ENCODE measurements at places on chromosomes 13 and 19.

DNA sequence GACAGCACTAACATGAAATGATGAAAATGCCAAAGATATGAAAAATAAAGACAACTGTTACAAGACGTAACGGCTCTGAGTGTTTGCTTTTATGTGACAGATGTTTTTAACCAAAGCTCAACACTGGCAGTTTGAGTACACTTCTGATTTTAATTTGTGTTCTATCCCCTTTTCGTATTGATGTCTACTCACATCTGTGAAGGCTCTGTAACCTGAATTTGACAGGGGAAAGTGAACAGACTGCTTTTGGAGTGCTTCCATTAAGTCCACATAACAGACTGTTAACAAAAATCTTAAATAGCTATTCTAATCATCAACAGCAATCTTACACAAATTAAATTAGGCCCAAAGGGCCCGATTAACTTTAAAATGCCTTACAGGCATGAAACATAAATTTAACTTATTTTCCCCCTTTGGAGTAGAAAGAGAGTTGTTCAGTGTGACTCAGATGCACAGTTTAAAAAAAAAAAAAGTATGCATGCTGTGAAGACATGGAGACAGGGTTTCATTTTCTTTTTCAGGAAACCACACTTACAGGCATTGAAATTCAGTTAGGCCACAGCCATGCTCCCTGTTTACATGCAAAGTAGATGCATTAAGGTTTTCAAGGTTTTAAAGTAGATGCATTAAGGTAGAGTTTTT is 16.3 kb upstream of the RNASEH2B start:
- DNase-seq = no peak

GRCh38 chr19:35774274-35775045 is 904 bp upstream of the ARHGAP33 start:
- no peak for DNase-seq

DNA sequence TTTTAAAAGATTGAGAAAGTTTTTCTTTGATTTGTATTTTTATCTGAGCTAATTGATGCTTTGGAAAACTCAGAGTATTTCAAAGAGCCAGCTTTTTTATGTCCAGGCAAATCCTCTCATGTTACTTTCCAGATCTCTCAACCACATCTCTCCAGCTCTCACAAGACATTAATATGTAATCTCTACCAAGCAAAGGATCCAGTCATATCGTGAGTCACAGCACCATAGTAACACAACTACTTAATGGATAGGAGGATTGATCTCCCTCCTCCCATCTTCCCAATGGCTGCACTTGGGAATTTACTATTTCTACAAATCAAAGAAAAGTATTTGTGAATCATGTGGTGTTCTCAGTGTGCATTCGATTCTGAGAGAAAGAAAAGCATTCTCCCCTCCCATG is 63.3 kb downstream of the POU4F1 start:
- DNase-seq = no peak

DNA sequence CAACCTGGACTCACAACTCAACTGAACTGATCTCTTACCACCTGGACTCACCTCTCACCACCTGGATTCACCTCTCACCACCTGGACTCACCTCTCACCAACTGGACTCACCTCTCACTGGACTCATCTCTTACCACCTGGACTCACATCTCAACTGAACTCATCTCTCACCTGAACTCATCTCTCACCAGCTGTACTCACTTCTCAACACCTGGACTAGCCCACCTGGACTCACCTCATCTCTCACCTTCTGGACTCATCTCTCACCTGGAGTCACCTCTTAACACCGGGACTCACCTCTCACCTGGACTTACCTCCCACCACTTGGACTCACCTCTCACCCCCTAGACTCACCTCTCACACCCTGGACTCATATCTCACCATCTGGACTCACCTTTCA is 7.3 kb upstream of the CASP14 start:
- no peak for DNase-seq

GRCh38 chr13:19910336-19911072 is 47.1 kb upstream of the ZMYM5 start:
- no peak for DNase-seq

- no peak for DNase-seq
Measured at GRCh38 chr13:79289571-79289970, 116.5 kb downstream of the RBM26 start.

GRCh38 chr13:88895261-88895941 is 1224.2 kb downstream of the SLITRK5 start:
- DNase-seq = no peak

DNA sequence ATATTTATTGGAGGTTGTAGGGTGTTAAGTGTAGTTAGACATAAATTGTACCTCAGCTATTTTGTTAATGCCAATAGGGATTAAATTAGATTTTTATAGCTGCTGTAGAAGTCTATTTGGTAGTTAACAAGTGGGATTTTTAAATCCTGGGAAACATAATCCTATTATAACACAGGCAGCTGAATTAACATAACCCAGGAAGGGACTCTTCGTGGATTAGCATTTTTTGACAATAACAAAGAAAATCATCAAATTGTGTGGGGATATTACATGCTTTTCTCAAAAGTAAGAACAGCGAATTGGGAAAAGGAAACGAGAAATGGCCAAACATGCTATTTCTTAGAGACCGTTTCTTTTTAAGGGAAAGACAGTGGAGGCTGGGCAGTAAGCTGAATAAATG is 172.8 kb downstream of the ZIC5 start:
- no peak for DNase-seq

GRCh38 chr13:60134376-60134775 is 29.4 kb downstream of the DIAPH3 start:
- no peak for DNase-seq

DNA sequence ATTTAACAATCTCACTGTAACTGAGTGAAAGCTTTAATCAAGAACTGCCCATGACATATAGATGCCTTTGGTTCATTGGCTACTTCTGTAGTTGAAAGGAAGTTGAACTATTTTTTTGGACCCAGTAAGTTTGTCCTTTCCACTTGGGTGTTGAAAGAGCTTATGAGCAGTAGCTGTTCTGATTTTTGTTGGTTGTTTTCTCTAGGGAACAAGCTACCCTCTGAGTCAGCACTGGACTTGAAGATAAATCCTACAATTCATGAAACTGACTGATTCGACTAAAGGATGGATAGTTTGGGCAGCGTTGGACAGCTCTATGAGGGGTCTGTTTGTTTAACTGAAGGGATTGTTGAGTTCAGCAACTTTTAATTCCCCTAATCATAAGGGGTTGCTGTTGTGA is 101.0 kb downstream of the PAN3 start:
- peak; percentile 15 for DNase-seq

- DNase-seq = no peak
Measured at GRCh38 chr19:533364-534058, 2.0 kb downstream of the CDC34 start.

DNA sequence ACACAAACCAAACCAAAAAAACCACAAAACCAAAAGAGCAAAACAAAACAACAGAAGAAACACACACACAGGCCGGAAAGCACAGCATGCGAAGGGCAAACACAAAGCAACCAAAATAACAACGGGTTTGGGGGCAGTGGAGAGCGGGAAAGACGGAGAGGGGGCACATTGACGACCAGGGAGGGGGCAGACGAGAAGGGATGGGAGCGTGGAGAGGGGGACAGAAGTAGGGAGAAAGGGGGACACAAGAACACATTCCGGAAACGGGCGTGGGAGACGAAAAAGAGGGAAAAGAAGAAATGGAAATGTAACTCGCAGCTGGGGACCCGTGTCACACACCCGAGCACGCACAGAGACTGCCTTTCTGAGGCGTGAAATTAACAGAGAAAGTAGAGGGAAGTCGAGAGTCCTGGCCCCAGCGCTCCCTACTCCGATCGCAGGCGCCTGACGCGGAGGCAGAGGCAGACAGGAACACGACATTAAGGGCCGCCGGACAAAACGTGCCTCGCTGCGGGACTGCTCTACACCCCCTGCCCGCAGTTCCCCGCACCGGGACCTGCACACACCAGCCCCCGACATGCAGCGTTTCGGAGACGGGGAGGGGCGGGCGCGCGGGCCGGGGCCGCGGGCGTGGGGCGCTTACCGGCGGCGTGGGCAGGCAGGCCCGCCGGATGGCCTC is 652 bp downstream of the POU4F1 start:
- no peak for DNase-seq

DNA sequence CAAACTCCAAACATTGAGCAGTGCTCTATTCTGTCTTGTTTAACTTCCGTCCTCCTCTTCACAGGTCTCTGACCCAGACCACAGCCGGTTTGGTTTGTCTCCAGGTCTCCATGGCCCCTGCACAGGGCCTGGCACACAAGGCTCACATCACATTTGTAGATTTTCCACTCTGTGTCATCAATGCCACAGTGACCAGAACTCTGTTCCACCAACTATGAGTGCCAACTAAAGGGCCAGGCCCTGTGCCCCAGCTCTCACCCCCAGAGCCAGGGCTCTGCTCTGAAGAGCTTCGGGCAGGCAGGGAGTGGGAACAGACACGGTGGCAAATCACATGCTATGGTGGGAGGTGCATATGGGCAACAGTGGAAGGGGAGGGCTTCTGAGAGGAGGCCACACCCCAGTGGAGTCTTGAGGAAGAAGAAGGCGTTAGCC is 16.0 kb downstream of the SMG9 start:
- no peak for DNase-seq

DNA sequence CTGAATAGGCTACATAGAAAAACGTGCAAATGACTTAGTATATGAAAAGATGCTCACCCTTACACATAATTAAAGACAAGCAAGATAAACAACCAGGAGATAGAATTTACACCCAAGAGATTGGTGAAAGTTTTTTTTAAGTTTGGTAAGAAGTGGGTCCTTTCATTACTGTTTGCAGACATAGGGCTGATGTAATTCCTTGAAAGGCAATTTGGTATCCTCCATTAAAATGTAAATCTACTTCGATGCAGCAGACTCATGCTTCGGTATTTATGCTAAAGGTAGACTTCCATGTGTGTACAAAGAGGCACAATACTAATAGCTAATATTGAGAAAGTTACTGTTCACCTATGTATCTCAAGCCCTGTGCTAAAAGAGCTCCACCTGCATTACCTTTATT is 33.5 kb downstream of the CNMD start:
- DNase-seq = no peak

DNA sequence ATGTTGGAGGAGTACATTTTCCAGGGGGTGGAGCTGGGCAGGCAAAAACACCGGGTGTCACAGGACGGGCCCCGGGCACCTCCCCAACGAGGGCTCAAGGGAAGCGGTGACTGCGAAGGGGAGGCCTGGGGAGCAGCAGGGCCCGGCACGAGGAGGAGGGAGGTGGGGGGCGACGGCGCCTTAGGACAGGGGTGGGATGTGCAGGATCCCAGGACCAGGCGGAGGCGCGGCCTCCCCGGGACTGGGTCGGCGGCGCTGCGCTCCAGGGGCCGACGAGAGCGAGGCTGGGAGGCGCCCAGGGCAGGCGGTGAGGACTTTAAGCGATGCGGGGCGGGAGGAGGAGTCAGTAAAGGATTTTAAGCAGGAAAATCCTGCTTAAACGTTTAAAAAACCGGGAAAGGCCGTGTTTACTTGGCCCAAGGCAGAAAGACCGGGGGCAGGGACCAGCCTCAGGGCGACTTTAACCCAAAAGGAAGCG is 427 bp downstream of the ZNF160 start:
- DNase-seq = no peak

DNA sequence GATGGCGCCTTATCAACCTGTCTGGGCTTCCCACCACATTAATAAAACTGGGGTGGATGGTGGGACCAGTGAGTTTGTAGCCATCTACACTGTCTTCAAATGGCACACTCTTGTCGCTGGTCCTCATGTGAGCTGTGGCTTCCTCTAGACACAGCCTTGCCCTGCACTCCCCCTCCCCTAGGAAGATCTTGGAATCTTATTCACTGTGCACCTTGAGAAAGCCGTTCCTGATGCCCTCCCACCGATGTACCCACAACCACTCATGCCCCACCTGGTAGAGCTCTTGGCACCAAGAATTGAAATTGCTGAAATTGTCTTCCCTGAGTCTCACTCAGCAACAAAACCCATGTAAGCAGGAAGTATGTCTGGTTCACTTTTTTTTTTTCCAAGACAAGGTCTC is 146.0 kb downstream of the PTPRS start:
- no peak for DNase-seq

GRCh38 chr13:36212789-36213188 is 1.6 kb downstream of the SOHLH2 start:
- no peak for DNase-seq

GRCh38 chr13:91405240-91405639 is 6.8 kb downstream of the GPC5 start:
- no peak for DNase-seq

- DNase-seq = no peak
Measured at GRCh38 chr13:39765801-39766463, 110.5 kb downstream of the COG6 start.

DNA sequence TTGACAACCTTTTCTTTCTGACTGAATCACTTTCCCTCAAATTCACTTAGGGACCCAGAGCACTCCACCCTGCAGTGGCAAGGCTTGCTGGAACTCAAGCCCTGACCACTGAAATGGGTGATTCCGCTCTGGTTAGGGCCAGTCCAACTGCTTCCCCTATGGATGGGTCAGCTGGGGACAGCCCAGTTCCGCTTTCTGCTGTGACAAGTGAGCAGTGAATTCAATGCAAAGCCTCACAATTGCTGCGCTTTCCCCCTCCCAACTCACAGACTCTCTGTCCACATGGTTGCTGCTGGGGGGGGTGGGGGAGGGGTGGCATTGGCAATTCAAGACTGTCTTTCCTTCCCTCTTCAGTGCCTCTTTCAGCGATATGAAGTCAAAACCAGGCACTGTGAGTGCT is 18.7 kb downstream of the CD70 start:
- DNase-seq = no peak

- DNase-seq = no peak
Measured at GRCh38 chr13:27273658-27274425, 3.2 kb downstream of the RASL11A start.

- no peak for DNase-seq
Measured at GRCh38 chr19:51098365-51099046, 9.7 kb downstream of the CTU1 start.

DNA sequence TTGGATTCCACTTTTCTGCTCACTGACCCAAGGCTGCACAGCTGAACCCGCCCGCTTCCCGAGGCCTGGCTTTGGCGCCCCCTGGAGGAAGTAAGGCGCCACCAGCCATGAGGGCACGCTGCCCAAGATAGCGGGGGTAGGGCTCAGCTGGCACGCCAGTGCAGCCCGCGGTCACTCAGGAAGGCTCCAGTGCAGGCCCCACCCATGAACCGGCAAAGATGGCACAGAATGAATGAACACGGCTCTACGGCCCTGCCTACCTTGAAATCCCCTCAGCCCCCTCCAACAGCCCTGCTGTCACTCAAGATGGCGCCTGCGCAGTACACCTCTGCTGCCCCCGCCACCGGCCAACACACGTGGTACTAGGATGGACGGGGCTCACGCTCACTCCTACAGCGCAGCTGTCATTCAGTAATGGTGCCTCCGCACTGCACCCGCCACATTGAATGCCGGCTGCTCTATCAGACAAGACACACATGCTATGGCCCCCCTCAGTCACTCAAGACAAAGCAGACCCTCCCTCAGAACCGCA is 3.0 kb downstream of the PEG3 start:
- DNase-seq = no peak

Data from smooth muscle cell of the brain vasculature (primary cell).